ENCODE measurements at places on chromosomes 12 and 14.

DNA sequence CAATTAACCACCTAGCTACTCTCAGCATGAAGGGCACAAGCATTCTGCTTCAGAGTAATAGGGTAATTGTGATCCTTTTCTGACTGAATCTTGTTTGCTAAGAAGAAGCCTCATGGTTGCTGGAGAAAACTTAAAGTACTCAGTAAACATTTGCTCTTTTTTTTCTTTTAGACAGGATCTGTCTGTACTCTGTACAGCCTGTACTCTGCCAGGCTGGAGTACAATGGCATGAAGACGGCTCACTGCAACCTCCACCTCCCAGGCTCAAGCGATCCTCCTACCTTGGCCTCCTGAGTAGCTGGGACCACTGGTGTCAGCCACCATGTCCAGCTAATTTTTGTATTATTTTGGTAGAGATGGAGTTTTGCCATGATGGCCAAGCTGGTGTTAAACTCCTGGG lies 12.4 kb downstream of the PPP1R13B start:
- DNase-seq = no peak

DNA sequence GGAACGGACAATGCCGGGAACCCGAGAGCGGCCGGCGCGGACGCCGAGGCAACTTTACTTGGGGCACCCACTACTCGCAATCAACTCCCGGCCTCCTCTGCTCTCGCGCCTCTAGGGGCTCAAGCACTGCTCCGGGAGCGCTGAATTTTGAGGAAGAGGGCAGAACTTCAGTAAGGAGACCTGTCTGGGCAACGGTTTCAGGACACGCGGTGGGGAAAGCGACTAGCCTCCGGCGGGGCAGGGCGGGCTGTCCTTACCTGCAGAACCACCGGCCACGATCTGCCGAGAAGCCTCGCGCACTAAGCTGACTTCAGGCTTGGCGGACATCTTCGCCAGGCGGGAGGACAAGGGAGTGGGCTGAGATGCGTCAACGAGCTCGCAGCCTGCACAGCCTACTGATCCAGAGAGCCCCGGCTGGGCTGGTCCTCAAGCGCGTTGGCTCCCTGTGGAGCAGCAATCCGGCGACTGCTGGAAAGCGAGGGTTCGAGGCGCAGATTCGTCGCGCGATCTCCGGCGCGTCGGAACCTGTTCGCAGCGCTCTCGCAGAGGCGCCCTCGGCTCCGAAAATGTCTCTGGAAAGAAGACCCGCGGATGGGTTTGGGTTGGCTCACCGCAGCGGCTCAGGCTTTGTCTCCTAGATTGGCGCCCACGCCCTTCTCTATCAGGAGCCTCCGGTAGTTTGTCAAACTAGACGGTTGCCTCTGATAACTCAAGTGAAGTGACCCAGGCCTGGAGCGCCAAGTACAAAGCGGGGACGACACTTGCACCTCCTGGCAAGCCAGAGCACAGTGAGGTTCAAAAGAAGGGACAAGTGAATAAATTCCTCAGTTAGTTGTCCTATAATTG lies at the start of gene SLC25A21:
Gene SLC25A21 (minus strand): TSS at position 583 of the 846 bp plus-strand sequence.
- peak; percentile 70 for DNase-seq

GRCh38 chr14:41986083-41986645 lies 379.5 kb downstream of the LRFN5 start:
- DNase-seq = no peak

DNA sequence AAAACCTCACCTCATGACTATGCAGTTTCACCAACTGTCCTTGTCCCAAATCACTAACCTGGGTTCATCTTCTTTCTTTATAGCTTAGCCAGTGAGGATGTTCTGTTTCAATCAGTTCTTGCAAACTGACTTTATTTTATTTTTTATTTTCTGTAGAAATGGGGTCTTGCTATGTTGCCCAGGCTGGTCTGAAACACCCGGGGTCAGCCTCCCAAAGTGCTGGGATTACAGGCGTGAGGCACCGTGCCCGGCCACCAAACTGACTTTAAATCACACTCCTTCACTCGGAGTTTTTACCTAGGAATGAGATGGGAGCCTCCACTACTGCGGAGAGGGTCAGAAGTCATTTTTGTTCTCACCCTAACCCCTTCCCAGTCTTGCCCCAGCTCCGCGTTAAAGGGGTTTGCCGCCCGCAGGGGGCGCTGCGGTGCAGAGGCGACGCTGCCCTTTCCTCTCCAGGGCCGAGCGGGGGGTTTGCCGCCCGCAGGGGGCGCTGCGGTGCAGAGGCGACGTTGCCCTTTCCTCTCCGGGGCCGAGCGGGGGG lies 7.0 kb upstream of the B4GALNT3 start:
- no peak for DNase-seq

DNA sequence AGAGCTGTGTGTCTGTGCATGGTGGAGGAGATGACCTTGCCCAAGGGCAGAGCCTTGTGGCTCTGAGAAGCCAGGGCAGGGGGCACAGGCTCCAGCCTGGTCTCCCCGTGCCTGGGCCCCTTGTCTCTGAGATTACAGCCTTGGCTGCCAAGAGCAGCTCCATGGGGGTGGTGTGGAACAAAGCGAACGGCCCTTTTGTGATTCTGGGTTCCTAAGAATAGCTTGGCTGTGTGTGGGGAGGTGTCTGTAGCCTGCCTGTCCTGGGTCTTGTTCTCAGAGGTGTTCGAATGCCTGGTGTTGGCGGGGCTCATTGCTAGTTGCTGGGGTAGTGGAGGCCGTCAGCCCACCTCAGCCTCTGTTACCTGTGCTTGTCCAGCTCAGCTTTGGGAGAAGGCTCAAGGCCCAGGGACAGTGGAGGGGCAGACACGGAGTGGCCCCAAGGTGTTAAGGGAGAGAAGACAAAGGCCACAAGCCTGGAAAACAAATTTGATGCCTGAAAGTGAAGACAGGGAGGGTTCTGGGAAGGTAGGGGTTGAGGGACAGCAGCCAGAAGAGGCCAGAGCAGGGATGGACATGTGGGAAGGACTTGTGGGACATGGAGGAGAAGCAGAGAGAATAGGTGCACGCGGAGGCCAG lies 7.4 kb upstream of the MYH7 start:
- DNase-seq = no peak

GRCh38 chr14:88164906-88165534 lies 158.0 kb downstream of the KCNK10 start:
- no peak for DNase-seq

- DNase-seq = no peak
Observed at GRCh38 chr14:30960216-30960615, 65.2 kb upstream of the AP4S1 start.

DNA sequence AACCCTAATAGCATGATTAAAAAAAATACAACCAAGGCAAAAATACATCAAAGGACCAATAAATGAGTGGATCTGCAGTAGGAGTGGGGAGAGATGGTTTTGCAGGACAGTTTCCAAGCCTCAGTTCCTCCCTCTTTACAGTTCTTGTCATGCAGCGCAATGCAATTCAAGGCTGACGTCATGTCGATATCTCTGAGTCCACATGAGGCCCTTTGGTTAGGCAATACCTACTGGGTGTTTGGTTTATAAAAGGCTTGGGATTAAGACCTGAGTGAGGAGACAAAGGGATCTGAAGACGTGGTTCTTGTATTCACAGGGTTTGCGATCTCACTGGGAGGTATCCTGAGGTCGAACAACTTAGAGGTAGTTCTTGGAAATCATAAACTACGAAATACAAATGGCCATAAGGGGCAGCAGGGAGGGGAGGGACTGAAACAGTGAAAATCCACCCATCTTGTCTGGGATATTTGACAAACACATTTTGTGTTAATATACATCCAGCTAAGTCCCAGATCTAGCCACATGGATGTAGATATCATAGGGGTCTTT lies 441.0 kb downstream of the FUT8 start:
- DNase-seq = no peak

- no peak for DNase-seq
Observed at GRCh38 chr12:6951551-6952120, 480 bp downstream of the PTPN6 start.

GRCh38 chr14:100443603-100444002 lies 120.5 kb downstream of the SLC25A47 start:
- no peak for DNase-seq

GRCh38 chr12:16184681-16185080 lies 92.8 kb downstream of the SLC15A5 start:
- DNase-seq = no peak

DNA sequence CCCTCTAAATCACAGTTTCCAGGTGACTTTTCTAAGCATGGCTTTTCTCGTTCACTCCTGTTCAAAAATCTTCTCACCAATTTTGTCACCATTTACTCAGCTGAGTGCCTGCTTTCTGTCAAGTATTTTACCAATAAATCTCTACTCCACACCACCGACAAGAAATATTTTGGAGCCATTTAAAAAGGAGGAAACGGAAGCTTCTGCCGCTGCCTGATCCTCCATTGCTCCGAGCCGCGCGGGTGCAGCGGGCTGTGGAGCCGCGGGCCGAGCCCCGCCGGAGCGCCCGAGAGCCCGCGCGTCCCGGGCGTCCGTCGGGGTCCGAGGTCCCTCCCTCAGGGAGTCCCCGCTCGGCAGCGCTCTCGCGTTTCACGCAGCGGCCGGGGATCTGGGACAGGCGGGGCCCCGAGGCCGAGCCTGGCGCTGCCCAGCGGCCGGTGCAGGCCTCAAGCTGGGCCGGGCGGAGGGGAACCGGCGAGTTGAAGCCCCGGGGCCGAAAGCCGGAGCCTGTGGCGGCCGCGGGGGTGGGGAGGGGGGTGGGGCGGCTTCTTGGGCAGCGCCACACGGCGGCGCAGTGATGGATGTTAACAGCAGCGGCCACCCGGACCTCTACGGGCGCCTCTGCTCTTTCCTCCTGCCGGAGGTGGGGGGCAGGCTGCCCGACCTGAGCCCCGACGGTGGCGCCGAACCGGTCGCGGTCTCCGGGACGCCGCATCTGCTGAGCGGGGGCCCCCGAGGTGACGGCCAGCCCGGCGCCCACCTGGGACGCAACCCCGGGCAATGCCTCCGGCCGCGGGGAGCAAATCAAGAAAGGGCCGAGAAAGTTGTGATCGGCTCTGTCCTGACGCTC lies 1.1 kb upstream of the HEBP1 start:
- peak; percentile 73 for DNase-seq

- no peak for DNase-seq
Observed at GRCh38 chr12:14259481-14260010, 105.9 kb upstream of the ATF7IP start.

DNA sequence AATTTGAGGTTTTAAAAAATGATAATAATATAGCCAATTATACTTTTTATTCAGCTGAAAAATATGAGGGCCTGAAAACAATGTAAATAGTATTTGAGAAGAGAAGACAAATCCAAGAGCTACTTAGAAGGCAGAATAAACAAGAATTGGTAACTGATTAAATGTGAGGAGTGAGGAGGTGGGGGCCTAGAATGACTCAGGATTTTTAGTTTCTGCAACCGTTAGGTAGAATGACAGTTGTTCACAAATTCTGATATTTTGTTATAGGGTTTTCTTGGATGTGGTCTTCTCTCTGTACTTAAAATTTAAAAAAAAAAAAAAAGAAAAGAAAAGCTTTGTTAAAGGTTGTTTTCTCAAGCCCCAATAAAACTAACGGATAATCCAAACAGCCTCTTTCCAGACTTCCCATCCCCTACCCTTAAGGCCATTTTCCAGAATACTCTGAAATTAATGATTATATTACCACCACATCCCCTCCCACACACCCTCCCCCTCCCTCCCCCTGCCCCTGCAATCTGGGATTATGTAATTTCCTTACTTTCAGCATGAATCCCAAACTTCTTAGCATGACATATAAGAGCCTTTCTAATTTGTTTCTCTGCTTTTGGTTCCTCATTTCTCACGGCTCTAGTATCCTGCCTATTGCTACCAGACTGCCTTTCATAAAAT lies 50.4 kb downstream of the LRP6 start:
- DNase-seq = no peak

DNA sequence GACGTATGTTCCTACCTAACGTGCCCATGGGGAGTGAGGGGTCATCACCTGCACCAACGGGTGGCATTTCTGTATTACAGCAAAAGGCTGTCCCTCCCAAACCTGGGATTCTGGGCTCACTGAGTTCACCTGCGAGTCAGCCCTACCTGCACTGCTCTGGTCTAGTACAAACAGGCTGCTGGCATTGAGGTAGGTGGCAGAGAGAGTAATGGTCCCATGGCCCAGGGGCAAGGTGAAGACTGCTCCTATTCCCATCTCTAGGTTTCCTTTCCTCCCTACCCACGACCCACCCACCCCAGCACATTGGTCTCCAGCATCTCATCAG lies 421 bp downstream of the SUOX start:
- DNase-seq = no peak

DNA sequence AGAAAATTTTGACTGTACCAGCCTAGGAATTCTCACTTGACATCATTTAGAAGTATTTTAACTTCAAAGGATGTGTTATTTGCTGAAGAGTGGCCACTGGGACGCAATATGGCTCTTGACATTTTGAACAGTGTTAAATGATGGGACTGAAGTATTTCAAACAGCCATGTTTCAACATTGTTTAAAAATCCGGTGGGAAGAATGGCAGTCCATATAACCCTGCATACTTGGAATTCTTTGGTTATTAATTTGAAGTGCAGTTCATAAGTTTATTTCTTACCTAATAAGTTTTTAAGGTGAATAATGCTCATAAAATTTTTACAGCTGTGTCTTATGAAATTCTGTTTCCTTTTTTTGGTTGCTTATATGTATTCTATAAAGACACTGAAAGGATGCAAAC lies 8.3 kb downstream of the TMTC2 start:
- no peak for DNase-seq

- no peak for DNase-seq
Observed at GRCh38 chr12:88503281-88503703, 77.0 kb downstream of the KITLG start.

GRCh38 chr12:117438809-117439208 lies 77.4 kb upstream of the NOS1 start:
- DNase-seq = no peak

GRCh38 chr14:104139460-104140212 lies 1.2 kb downstream of the KIF26A start:
- no peak for DNase-seq

DNA sequence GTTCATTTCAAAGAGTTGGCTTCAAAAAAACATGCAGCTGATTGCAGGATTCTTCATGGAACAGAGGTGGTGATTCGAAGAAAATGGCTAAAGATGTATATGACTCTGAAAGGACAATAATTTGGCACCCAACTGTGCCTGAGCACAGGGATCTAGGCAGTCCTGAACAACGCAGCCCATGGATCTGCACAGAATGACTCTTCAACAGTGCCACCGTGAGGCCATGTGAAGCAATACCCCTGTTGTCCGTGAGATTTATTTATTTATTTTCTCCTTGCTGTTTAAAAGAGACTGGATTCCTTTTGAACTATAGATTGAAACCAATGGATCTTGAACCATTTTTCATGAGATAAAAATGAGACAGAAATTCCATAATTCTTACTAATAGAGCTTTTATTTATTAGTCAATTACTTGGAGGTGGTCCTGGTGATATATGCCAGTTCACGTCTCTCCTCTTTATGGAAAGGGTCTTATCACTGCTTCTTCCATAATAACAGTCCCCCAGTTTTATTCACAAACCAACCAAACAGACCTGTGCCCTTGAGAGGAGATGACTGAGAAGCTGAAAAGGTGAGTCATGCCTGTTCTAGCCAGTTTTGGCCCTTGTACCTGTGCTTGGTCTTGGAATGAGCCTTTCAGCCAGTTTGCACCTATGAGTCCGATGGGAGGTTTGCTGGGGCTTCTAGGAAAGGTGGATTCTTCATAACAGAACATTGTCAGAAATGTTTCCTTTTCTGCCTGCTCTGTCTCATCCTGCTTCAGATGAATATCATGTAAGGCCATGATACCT lies 1598.3 kb downstream of the AACS start:
- peak; percentile 2 for DNase-seq

- DNase-seq = peak; percentile 29
Observed at GRCh38 chr12:88549929-88550328, 30.3 kb downstream of the KITLG start.
